ENCODE measurements at places on chromosomes 3 and 15.

DNA sequence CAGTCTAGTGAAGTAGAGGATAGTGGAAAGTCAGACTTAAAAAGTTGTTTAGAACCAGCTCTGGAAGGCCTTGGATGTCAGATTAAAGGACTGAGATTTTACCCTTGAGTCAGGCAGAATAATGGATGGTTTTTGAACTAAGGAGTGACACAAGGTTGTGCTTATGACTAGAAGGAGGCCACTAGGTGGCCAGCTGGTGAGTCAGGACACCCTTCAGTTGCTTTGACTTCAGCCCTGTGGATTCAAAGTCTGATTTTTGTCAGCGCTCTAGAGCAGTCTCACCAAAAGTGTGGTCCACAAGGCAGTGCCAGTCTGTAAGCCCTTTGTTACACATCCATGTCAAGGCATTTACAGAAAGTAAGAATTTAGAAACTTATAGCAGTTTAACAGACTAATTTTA, 3.8 kb upstream of the GABPB1 start:
- DNase-seq: no peak

DNA sequence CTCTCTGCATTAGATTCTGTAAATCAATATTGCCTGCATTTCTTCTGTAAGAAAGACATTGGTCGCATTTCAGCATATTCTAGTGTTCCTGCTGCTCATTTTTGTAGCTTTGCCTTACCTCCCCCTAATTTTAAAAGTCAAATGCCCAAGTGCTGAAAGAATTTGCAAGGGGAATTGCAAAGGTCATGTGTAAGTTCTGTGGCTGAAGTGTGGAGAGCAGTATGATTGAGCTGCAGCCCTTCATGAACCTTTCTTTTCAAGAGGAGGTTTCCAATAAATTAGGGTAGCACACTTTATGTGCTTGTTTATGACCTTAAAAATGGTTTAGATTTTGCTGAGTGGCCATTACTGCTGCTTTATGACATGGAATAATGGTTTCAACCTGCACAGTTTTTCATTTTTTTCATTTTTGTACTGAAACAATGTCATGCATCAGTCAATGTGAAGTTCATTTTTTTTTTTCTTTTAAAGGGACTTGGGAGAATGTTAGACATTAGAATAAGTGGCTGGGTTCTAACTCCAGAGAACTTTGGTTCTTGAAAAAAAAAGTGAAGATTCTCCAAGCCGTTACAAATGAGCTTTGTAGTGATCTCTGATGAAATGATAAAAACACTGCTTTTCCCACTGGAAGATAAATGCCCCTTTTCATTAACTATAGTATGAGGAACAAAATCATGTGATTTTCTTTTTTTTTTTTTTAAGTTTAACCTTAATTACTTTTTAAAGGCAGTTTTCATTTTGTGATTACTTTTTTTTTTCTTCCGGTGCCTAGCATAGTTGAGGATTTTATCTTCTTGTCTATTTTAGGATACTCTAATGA, 99.6 kb downstream of the MITF start:
- no peak for DNase-seq

GRCh38 chr3:73215281-73215680, 153.8 kb downstream of the EBLN2 start:
- no peak for DNase-seq

- no peak for DNase-seq
Measured at GRCh38 chr3:99651531-99651930, 13.1 kb downstream of the COL8A1 start.

DNA sequence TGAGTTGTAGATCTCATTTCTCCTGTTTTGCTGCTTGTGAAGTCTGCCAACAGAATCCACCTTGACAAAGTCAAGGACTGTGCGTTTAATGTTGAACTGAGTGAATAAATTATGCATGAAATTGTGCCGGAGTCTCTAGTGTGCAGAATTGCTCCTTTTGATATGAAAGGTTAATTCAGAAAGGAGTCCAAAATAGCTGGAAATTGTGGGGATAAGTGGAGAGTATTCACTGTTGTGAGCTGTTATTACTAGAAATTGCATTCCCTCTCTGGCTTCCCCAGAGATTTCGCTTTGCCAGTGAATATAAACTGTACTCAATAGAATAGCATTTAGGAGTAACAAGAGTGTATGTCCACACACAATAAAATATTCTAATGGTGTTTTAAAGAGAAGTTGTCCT, 43.1 kb downstream of the SAMMSON start:
- no peak for DNase-seq

GRCh38 chr3:36700537-36701248, 63.7 kb downstream of the DCLK3 start:
- peak; percentile 29 for DNase-seq

DNA sequence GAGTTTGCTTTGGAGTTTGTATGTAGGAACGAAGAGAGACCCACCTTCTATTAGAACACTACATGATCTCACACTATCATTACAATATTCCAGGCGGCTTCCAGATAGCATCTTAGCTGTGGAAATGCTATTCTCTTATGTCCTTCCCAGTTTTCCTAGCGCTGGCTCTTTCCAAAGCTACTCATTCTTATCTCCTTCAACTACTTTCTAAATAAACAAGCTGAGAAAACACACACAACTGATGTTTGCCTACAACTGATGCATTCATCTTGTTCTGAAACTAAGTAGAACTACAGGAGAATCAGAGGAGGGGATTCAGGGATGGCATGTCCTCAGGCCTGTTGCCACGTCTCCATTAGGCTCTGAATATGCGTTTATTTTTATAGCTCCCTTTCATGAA, 108.9 kb downstream of the GREM1 start:
- DNase-seq: no peak

DNA sequence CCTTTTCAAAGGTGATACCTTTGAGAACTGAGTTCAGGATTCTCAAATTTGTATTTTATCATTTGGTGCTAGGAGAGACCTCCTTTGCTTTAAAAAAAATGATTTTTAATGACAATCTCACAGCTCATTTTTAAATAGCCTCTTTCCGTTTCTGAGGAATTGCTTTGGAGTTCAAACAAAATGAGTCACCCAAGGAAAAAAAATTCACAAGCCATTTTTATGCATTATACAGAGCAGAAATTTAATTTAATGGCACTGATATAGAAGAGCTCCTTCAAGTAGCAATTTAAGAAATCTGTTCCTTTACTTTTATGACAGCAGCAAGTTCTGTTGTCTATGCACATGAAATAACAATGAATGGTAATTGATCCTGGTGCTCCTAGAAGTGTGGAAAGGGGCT, 337.9 kb upstream of the KCNMB2 start:
- no peak for DNase-seq

- DNase-seq: no peak
Measured at GRCh38 chr15:88100181-88100580, 156.4 kb downstream of the NTRK3 start.

DNA sequence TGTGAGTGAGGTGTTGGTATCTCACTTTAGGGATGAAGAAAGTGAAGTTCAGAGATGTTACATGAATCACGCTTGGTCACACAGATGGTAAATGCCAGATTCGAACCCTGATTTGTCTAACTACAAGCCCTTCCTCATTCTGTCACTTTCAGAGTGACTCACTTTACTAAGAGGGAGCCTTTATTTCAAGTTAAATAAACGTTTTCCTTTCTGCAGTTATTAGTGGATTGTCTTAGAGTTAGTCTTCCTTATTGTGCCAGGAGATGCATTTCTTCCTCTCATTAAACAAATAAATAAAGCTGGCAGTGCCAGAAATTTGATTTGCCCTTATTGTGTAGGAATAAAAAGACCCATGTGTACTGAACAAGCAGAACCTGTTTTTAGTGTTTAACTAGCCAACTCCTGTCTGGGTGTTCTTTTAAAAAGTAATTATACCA, 162.5 kb downstream of the AKAP13 start:
- DNase-seq: no peak

GRCh38 chr15:73965094-73965757, 26.9 kb downstream of the STOML1 start:
- DNase-seq: no peak

GRCh38 chr15:37099319-37100108, 835 bp downstream of the MEIS2 start:
- DNase-seq: no peak

DNA sequence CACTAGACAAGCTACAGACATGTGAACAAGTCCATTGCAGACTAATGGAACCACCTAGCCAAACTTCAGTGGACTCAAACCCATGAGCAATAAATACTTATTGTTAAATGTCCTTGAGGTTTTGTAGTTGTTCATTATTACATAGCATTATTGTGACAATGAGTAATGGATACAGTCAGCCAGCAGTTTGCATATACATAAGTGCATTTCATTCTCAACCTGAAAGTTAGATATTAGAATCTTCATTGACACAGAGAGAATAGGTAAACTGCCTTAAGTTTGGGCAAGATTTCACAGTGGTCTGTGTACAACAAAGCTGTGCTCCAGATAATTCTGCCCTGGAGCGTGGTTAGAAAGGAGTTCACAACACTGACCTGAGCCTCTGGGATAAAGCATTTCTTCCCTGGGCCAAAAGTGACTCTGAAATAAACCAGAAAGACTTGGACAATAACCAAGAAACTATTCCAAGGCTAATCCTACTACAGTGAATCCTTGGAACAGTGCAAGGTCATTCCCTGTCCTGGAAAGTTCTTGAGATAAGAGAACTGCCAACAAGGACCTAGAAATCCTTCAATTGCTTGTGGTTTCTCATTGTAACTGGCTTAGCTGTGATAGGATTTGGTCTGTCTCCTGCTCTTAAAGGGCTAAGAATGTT, 225.5 kb upstream of the STT3B start:
- no peak for DNase-seq

DNA sequence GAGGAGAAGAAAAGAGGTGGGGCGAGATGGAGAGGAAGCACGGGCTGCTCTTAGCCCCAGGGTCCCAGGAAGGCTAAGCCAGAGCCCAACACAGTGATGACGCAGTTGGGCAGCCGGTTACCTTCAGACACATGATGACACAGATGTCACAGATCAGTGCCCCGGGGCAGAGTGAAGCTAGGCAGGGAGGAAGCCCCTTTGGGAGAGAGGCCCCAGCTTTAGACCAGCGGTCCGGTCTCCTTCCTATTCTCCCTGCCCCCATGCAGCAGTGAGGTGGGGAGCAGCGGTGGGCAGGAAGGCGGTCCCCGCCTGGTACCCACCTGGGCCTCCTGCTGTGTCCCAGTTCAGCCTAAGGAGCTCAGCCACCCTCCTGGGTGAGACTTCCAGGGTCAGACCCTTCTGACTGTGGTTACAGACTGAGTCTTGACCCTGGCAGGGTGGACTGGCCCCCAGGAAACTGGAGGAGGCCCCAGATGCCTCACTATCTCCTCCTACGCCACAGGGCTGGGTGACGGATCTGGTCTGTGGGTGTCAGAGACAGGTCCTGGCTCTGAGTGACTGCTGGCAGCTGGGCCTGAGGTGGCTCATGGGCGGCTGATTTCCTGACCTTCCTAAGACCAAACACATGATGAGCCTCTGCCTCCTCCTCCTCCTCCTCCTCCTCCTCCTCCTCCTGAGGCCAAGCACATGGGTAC, 38.8 kb upstream of the LINGO1 start:
- DNase-seq: no peak

DNA sequence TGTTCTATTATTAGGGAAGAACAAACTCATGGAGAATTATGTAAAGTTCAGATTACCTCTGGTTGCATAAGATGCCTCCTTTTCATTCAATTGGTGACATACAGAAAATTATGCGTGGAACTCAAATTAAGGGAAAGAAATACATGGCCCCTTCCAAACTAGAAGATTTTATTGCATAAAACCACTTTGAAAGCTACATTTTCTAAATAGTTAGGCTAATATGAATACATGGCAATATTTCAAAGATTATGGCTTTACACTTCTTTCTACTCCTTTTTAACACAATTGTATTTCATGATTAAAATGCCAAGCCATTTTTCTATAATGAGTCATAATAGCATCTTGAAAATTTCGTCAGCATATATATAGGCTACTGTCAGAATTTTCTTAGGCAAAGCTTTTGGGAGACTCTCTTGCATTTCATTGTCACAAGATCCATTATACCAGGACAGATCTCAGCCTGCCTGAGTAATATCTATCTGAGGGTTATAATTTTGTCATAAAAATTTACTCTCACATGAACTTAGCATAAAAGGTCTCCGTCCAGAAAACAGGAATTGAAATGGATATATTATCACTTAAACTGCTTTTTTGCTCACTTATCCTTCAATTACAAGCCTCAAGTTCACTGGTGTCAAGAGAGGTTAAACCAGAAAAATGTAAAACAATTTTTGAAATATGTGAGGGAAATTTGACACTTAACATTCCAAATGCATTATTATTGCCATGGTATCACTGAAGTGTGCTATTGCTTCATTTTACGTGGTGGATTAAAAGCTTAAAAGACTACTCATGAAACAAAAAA, 37.1 kb downstream of the CPA3 start:
- no peak for DNase-seq

DNA sequence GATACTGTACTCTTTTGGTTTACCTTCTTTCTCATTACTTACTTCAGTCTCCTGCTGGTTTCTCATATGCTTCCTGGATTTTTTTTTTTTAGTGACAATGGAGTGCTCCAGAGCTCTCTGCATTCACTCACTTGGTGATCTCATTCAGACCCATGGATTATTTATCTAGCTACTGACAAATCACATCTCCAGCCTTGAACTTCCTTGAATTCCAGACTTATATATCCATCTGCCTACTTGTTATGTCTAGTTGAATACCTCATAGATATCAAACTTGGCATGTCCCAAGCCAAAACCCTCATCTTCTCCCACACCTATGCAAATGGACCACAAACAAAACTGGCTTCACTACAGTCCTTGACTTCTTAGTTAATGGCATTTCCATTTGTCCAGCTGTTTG, 234.7 kb upstream of the ZPLD1 start:
- DNase-seq: no peak

- peak; percentile 68 for DNase-seq
Measured at GRCh38 chr3:38649500-38650247, at the start of gene SCN5A. Gene SCN5A, minus strand, starts transcription at chr3:38649687. Its CDS starts 16,380 bp downstream, at chr3:38633307.

- no peak for DNase-seq
Measured at GRCh38 chr3:173761161-173761560, 363.6 kb downstream of the NLGN1 start.

DNA sequence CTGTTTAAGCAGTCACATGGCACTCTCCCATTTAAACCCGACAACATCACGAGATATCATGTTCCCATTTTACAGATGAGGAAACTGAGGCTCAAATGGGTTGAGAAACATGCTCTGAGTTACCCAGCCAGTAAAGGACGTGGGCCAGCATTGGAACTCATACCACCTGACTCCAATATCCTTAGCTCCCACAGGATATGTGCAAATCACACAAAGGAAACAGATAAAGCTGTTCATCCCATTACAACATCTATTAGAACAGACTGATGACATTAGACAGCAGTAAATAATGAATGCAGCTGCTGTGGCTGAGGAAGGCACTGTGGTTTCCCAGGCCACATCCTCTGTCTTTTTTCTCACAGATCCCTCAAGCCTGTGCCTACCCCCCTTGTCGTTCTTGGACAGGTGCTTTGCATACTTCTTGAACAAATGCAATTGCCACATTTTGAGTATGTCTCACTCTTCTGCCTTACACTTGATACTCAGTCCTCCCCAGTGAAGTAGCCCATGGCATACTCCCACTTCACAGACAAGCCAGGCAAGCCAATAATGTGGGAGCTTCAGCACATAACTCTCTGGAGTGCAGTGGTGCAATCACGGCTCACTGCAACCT, 17.7 kb downstream of the FRMD4B start:
- DNase-seq: peak; percentile 36

GRCh38 chr3:153180860-153181372, 18.9 kb downstream of the RAP2B start:
- no peak for DNase-seq

Measured in GM19239 (cell line).